ENCODE measurements at places on chromosomes 16 and 17.

DNA sequence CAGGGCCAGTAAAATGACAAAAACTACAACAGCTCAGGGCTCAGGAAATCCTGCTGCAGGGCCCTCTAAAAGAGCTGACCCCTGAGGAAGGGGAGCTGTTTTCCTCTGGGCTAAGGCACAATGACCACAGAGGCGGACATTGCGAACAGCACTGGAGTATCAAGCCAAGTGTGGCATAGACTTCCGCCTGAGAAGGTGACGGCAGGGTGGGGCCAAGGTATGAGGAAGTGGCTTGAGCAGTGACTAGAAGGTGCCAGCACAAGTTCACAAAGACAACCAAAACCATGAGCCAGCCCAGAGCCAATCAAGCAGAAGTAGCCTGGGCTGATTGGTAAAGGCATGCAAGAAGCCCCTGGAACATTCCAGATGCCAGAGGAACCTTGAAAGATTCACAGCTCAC is 13.9 kb downstream of the ERN2 start:
- DNase-seq = no peak

DNA sequence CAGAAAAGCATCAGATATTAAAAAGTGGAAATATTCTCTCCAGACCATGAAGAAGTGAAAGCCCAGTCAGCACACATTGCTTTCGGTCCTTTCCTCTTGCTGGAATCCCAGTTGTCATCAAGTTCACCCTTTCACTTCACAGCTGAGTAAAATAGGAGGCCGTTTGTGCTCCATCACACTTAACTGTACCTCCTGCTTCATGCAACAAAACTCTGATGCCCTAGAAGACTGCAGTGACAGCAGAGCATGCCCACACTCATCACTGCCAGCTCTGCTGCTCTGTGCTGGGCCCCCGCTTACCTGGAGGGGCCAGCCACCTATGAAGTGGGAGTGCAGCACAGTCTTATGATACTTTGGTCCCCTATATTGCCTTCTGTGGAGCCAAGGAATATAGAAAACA is 62.5 kb downstream of the N4BP1 start:
- DNase-seq = no peak

GRCh38 chr16:8733849-8734540 is 59.6 kb downstream of the ABAT start:
- DNase-seq = no peak

- no peak for DNase-seq
Measured at GRCh38 chr16:1491327-1491726, 1.8 kb upstream of the TELO2 start.

- no peak for DNase-seq
Measured at GRCh38 chr16:6111390-6111789, 1013.8 kb upstream of the EEF2KMT start.

DNA sequence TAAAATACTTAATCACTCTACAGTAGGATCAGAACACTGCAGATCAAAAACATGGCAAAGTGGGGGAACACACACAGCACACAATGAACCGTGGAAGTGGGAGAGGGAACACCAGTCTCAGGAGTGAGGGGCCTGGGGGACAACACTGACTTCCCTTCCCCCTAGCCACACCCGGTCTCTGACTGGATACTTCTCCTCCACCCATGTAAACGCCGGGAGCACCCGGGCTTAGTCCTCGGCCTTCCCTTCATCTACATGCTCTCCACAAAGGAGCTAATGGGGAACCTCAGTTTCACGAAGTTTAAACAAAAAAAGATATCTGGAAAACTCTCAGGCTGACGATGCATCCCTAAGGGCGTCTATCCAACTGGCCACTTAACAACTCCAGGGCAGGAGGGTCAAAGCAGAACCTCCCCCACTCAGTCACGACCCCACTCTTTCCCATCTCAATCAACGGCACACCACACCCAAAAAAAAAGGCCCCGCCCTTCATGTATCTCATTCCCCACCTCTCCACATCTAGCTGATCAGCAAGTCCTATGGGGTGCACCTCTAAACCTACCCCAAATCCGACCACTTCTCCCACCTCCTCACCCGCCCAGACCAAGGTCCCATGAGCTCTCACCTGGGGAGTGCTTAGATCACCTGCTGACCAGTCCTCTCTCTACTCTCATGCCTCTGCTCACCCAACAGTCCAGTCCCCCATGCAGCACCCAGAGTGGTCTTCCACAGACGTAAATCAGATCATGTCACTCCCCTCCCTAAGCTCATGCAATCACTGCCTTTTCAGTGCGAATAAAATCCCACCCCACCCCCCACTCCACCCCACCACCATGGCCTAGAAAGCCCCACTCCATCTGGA is 7.4 kb downstream of the ZDHHC7 start:
- no peak for DNase-seq

DNA sequence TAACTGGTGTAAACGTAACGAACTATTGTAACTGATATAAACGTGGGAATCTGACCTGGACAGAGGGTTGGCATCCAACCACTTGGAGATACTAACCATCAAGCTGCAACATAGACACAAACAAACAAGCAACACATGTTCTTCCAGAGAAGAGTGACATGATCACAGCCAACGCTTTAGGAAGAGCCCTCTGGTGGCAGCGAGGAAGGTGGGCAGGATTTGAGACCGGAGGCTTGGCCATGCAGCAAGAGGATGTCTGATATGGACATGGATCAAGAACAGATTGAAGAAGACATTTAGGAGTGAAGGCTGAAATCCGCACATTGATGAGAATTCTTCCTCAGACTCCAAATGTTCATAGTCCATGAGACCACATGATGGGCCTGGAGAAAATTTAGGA is 40.3 kb upstream of the TNRC6A start:
- no peak for DNase-seq

GRCh38 chr17:75889454-75889853 is 7.3 kb downstream of the TRIM65 start:
- DNase-seq = no peak

DNA sequence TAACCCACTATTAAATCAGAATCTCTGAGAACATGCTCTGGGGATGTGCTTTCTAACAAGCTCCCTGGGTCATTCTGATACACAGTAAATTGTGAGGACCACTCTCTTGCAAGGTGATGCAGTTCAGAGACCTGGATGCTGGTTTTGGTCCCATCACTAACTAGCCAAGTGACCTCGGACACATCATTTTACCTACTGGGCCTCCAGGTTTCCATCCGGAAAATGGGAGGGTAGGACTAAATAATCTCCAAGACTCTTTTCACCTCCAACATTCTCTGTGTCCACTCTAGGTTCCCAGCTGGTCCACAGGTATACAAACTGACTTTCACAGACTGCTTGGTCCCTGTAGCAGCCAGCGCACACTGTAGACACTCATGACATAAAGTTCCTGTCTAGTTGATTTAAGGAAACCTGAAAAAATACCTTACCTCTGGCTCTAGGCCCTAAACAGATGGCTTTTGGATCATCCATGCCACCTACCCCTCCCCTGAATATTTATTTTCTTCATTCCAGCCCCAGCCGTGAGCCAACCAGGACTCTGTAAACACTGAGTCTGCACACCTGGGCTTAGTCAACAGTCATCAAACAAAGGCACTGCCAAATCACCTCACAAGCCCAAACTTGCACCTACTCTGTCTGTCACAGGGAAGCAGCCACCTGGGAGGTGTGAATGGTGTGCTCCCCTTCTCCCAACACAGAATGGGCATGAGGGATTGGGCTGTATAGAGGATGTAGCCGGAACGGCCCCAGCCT is 51.3 kb upstream of the MRPS23 start:
- no peak for DNase-seq

DNA sequence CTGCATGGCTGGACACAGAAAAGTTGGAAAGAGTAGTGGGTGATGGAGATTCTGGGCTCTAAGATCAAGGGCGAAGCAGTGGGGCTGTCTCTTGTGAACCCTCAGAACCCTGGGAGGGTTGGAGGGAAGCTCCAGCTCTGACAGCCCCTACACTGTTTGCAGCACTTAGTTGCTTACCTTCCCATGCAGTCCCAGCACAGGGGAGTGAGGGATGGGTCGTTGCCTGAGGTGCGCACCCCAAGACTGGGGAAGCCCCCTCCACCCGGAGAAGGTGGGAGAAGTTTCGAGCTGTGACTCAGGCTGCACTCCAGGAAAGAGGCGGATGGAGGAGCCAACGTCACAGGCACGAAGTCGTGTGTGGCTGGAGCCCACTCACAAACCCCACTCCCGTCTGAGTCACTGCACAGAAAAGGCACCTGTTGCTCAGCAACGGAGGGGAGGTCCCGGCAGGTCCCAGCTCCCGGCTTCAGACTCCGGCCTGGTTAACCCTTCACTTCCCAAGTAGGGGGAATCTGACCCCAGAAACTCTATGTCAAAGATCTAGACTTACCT is 60.1 kb downstream of the AIPL1 start:
- DNase-seq = no peak

DNA sequence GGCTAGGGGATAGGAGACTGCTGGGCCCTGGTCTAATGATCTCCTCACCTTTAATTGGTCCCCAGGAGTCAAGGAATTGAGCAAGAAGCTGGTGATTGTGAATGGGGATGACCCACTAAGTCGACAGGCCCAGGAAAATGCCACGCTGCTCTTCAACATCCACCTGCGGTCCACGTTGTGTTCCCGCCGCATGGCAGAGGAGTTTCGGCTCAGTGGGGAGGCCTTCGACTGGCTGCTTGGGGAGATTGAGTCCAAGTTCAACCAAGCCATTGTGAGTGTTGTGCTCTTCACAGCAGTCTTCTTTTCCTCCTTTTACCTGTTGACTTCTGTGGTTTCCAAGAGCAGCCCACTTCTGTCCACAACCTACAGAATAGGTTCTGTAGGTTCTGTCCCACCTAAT is 19.4 kb downstream of the POLR2A start:
- DNase-seq = no peak

DNA sequence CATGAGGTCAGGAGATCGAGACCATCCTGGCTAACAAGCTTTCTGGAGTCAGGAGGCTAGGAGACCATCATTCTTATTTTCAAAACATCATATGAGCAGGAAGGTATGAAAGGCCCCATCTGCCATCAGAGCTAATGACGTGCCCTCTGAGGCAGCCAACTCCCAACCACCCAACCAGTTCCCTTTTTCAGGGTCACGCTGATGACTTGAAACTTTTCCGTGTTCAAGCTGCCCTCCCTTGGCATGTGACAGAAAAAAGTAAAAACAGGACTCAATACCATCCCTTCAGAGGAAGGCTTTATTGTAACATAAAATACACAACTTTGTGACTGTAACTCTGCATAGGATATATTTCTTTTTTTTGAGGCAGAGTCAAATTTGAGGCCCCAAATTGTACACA is 4.6 kb upstream of the GHDC start:
- DNase-seq = no peak

GRCh38 chr16:11165349-11165748 is 90.7 kb downstream of the SOCS1 start:
- DNase-seq = no peak

DNA sequence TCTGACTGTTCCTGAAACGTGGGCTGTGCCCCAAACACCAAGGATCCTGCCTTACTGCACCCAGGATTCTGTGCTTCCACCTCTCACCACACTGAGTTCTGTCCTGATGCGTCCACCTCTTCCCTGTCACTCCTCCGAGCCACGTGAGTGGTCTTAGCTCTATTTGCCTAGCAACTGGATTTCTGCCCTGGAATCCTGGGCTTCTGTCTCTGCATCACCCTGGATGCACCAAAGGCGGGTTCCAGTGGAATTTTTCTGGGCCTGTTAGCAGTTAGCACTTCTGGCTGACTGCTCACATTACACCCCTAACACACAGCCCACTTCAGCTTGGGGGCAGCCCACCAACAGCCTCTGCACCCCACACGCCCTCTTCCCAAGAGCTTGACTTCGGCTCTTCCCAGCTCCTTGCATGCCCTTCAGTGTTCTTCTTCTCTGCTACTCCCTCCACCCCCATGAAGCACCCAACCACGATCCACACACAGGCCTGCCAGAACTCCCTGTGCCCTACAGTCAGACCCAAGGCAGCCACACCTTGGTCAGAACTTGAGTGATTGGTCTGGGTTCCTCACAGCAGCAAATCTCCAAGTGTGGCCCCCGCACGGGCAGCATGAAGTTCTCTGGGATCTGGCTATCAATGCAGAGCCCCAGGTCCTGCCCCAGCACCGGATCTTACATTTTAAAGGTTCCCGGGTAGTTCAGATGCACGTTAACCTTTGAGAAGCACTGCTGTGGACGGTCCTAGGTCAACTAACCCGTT is 129.8 kb upstream of the RCVRN start:
- no peak for DNase-seq

DNA sequence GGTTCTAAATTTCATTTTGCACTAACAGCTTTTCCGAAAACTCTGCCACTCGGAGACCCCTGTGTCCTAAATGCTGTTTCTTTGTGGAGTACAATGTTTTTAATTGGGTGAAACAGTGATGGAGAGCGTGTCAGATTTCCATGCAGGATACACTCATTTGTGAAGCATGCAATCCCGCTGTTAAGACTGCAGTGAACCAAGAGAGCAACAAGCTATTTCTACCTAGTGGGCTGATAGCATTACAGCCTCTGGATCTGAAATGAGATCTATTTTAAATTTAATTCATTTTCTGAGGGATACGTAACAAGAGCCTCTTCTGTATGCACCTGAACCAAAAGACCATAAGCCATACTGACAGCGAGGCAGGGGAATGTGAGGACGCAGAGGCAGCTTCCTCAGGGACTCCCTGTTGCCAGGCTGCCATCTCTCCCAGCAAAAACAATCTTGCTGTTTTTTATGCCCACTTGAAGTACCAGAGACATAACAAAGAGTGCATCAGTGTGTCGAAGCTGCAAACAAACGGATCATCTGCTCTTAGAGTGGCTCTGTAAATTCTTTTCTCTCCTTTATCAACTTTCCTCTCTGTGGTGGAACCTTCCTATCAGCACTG is 199.9 kb upstream of the COX10 start:
- no peak for DNase-seq

- no peak for DNase-seq
Measured at GRCh38 chr16:29743475-29743826, 2.3 kb downstream of the C16orf54 start.

DNA sequence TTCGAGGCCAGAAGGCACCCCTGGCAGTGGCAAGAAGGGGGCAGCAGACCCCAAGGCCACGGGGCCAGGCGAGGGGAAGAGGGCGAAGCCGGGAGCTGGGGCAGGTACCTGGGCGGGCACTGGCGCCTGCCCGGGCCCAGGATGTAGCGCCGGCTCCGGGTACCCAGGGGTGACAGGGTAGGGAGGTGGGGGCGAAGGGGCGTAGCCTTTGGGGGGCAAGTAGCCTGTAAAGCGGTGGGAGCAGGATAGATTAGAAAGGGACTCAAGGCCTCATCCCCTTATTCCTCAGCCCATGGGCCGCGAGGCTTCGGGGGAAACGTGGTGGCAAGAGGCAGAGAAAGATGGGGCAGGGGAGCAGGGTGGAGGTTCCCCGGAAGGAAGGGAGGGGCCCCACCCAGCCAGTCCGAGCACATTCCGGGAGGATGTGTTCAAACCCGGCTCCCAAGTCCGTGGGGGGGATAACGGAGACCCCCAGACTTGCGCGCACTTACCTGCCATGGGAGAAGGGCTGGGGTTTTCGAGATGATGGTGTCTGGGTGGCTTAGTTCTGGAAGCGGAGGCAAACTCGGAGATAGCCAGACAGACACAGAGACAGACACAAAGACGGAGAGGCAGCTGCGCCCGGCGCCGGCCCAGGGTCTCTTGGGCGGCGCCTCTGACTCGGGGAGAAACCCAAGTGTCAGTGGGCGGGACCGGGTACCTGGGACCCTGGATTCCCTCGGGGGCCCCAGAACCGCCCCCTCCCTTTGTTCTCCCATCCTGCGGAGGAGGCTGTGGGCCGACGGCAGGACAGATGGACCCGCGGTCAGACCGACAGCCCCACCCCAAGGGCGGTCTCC is 493 bp downstream of the PLSCR3 start:
- DNase-seq = peak; percentile 60

GRCh38 chr17:77240976-77241375 is 100.2 kb downstream of the SEC14L1 start:
- no peak for DNase-seq

- no peak for DNase-seq
Measured at GRCh38 chr17:61233991-61234750, 165.5 kb upstream of the TBX2 start.
